ENCODE measurements at places on chromosomes 3 and 15.

DNA sequence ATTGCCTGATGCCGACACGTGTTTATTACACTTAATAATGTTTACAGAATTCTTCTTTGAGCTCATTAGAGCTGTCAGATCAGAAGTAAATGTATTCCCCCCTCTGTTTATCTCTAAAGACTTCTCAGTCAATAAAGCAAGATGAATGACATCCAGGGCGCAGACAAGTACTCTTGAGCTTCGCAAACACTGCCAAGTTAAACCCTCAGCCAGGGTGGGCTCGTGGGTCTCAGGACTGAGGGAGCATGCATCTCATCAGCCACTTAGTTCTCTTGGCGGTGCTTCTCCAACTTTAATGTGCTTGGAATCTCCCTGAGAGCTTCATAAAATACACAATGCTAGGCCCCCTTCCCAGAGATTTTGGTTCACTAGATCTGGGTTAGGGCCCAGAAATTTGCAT lies 333.9 kb upstream of the THRB start:
- DNase-seq, result no peak

DNA sequence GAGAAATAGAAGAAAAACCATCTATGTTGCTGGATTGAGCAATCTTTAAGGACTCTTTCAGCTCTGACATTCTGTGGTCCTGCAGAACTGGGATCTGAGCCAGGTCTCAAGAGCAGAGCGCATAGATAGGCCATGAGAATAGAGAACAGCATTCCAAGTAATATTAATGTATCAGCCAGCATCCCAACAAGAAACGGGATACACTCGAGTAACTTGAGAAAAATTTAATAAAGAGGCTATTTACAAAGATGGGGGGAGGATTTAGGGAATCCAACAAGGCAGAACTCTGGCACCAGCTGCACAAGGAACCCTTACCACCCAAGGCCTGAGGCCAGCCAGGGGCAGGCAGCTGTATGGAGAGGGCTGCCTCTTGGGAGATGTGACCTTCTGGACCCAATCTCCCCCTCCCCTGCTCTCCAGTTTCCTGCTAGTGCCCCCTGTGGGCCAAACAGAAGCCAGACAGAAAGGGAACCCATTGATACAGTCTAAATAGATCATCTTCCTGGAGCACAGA lies 8.2 kb downstream of the TMOD2 start:
- peak; percentile 33 for DNase-seq

DNA sequence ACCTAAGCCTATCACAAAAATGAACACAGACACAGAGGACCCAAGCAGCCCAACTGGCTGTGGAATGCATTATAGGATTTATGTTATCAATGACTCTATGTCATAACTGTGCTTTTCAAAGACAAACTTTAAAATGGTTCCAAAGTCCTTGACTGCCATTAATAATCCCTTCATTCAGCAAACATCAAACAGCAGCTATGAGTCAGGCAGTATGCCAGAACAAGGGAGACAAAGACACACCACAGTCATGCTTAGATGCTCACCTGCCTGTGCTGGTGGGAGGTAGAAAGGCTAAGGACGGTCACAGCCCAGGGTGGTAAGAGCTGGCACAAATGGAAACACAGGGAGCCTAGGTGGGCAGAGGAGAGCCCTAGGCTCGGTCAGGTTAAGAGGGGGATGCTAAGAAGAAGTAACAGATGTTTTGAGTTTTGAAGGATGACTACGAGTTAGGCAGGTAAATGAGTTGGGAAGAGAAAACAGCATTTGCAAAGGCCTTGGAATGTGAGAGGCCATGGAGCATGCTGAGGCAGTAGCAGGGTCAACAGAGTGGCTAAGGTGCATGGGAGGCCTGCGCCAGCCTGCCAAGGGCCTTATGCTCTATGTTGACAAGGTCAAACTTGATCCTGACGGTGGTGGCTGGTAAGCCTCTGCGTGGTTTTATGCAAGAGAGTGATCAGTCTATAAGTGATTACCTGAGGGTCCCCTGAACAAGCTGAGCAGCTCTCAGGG lies 23.0 kb downstream of the NMNAT3 start:
- no peak for DNase-seq

GRCh38 chr3:185052631-185053030 lies 100.2 kb downstream of the C3orf70 start:
- DNase-seq, result no peak

- peak; percentile 58 for DNase-seq
Observed at GRCh38 chr3:24773798-24774197, 279.1 kb upstream of the THRB start.

DNA sequence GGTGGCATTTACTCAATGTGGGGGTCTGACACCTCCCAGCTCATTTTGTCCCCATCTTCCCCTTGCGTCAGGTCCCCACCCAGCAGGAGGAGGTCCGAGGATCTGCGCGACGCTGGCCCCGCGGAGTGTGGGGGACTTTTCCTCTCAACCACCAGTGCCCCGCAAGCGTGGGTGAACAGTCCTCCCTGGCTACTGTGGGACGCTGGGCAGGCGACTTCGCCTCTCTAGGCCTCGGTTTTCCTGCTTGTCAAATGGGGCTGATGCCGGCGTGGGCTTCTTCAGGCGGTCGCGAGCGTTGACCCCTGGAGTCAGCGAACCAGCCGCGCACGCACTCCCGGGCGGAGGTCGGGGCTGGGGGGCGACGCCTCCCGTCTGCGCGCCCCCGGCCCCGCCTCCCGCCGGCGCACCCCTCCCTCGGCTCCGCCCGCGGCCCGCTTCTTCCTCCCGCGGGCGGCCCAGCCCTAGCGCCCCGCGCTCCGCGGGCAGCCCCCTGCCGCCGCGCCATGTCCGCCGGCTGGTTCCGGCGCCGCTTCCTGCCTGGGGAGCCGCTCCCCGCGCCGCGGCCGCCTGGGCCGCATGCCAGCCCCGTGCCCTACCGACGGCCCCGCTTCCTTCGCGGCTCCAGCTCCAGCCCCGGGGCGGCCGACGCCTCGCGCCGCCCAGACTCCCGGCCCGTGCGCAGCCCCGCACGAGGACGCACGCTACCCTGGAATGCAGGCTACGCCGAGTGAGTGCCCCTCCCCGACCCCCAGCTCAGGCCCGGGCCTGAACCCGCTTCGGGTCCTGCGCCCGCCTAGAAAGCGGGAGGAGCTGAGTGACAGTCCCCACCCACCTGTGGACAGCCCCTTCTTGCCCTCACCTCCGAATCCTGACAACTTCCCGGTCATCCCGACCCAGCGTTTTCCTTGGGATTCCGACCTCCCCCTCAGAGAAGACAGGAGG lies at the start of gene PPM1M:
Gene PPM1M (plus strand): TSS at position 438 of the 942 bp plus-strand sequence. CDS start 66 bp downstream, at position 504.
- DNase-seq, result peak; percentile 87

- no peak for DNase-seq
Observed at GRCh38 chr3:25486932-25487331, 58.9 kb downstream of the RARB start.

DNA sequence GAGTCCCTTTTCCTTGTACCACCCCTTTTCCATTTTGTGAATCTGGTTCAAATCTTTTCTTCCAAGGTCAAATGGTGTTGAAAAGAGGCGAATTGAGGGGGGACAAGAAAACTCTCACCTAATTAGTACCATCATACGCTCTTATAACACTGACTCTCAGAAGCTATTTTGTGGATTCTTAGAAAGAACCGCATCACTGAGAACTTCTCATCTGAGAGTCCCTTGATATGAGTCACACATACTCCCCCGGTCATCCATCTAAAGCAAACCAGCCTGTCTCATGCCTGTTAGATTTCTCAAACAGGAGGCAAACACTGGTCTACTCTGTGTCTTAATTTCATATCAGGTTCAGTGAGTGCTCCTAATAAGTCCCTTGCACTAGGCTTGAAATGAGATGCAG lies 76.5 kb upstream of the SPRED1 start:
- DNase-seq, result no peak

GRCh38 chr15:64274341-64274950 lies 81.5 kb downstream of the CSNK1G1 start:
- no peak for DNase-seq

- DNase-seq, result no peak
Observed at GRCh38 chr3:113607219-113607596, 74.9 kb downstream of the SIDT1 start.

DNA sequence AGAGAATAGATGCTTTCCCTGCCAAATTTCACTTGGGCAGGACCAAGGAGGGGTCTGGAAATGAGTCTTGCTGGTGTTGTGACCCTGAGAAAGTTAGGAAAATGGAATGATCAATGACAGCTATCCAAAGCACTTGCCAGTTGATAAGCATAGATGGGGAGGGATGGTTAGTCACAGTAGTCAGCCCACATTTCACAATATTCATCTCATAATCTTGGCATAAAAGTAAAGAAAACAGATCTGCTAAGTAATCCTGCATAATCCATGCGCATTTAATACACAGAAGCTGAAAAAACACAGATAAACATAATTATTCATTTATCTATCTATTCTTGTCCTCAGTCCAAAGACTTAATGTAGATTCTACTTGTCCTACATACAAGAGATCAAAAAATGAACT lies 184.1 kb downstream of the ZIC4 start:
- DNase-seq, result no peak

GRCh38 chr3:178479860-178480259 lies 56.4 kb upstream of the KCNMB2 start:
- no peak for DNase-seq

DNA sequence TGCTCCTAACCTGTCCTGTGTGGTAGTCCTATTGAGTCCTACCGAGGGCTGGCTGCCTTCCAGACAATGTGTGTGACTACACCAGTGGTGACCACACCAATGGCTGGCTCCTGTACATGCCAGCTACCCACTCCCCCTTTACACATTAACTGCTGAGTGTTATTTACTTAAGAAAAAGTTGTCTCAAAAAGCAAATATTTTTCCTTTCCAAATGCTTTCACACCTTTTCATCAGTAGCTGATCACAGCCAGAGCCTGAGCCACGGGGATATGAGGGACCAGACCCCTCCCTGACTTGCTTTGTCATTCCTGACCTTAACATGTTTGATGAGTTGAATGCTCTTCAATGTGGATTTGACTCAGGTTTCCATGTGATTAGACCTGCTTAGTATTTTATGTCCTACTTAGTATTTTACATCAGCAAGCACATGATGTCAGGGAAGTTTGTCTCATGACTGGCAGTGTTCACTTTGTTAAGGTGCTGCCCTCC lies 29.6 kb upstream of the GREM1 start:
- no peak for DNase-seq

DNA sequence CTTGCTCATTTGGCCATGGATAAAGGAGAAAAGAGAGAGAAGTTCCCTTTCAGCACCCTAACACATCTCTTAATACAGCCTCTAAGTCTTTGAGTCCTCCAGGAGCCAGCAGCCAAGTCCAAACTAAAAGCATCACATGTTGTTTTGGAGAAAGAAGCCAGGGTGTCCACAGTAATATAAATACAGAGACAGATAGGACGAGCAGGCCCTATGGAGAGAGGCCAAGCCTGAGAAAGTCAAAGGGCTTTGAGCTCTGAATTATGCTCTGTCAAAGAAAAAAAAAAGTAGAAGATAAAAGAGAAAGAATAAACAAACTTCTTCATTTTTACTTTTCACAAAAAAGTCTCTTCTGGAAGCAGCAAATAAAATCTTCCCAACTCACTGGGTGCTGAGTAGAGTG lies 92.4 kb upstream of the THBS1 start:
- no peak for DNase-seq

DNA sequence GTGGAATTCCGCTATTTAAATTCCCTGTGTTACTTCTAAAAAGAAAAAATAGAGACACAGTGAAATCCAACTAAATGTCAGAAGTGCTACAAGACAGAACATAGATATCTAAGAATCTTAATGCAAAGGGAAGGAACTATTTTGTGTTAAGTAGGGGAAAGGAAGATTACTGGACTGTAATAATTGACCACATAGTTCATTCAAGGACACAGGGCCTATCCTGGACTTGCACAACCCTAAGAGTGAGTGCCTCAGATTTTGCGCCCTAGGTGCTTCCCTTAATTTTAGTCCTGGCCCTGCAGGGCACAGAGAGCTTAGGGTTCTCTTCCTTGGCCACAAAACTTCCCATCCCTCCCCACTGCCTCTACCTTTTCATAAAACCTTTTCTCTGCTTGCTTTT lies 3.5 kb upstream of the IL20RB start:
- DNase-seq, result no peak

DNA sequence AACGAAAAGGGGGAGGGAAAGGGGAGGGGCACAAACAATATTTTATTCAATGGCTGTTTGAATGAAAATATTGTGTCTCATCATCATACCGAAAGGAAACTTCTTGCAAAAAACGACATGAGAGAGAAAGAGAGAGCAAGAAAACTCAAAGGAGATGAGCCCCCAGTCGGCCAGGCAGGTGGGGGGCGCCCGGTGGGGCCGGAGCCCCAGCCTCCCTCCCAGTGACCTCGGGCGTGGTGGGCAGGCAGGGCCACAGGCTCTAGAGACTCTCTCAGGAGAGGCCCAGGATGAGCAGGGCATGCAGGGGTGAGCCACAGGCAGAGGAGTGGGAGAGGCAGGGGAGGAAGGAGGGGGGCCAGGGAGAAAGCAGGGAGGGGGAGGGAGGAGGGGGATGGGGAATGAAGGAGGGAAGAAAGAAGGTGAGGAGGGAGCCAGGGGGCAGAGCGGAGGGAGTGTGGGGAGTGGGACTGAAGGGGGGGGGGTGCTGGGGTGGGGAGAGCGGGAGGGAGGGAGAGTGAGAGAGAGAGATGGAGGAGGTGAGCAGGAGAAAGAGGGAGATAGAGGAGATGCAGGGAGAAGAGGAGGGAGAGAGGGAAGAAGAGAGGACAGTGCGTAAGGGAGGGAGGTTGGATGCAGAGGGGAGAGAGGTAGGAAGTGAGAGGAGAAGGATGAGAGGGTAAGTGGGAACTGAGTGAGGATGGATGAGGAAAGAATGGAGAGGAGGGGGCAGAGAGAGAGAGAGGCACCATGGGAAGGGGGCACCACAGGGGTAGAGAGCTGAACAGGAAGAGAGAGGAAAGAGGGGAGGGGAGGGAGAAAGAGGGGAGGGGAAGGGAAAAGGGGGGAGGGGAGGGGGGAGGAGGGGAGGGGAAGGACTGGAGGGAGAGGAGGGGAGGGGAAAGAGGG lies 14.1 kb upstream of the TMEM115 start:
- DNase-seq, result peak; percentile 61

- DNase-seq, result no peak
Observed at GRCh38 chr3:99176169-99176964, 274.9 kb upstream of the DCBLD2 start.

- no peak for DNase-seq
Observed at GRCh38 chr3:167691366-167691765, 37.6 kb upstream of the WDR49 start.

DNA sequence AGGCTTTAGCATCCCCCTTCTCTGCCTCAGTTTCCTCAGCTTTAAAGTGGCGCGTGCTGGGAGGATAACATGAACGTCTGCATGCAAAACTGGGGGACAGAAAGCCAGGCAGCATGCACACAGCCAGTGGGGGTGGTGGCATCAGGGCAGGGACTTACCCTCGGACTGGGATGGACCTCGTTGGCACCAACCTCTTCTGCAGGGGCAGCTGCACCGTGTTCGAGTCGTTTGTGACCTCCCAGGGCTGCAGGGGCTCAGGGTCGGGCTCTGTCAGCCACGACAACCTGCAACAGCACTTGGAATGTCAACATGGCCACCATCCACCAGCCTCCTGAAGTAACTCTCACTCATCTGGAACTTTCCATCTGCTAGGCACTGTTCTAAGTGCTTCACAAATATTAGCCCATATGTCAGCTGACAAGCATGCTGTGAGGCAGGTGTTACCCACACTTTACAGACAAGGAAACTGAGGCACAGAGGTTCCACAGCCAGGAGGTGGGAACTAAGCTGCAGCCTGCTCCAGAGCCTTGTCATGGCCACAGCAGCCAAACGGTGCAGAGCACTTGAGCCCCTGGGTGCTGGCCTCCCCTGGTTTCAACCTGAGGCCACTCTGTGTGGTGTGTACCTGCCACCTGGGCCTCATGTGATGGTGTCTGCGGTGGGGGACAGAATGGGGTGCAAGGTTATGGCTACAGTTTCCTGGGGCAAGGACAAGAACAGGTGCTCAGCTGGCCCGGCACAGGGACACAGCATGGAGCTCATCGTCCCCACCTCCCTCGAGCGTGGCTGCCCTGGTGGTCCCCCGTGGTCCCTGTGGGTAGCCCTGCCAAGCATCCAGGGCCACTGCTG lies 6.7 kb downstream of the C3orf22 start:
- DNase-seq, result no peak
